ENCODE measurements at places on chromosomes 4 and X.
A peak's percentile ranks its signal among the peaks of the same experiment; 100 is the strongest.

DNA sequence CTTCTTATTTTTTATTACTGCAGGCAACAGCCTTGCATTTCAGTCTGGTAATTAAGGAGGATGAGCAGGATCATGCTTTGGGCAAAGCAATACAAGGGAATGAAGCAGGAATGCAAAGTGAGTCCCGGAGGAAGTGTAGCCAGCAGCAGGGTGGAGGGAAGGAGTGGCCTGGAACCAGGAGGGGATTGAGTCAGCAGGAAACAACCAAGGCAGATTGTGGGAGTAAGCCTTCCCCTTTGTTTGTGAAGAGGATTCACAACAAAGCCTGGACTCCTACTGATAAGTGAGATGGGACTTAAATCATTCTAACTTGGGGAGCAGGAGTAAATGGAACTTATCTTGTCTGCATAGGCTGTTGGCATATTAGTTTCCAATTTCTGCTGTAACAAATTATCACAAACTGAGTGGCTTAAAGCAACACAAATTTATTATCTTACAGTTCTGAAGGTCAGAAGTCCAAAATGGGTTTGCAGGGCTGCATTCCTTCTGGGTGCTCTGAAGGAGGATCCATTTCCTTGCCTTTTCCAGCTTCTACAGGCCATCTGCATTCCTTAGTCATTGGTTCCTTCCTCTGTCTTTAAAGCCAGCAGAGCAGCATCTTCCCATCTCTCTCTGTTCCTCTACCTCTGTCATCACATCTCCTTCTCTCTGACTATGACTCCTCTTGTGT, 93.2 kb upstream of the AP1S2 start:
- no peak for DNase-seq

DNA sequence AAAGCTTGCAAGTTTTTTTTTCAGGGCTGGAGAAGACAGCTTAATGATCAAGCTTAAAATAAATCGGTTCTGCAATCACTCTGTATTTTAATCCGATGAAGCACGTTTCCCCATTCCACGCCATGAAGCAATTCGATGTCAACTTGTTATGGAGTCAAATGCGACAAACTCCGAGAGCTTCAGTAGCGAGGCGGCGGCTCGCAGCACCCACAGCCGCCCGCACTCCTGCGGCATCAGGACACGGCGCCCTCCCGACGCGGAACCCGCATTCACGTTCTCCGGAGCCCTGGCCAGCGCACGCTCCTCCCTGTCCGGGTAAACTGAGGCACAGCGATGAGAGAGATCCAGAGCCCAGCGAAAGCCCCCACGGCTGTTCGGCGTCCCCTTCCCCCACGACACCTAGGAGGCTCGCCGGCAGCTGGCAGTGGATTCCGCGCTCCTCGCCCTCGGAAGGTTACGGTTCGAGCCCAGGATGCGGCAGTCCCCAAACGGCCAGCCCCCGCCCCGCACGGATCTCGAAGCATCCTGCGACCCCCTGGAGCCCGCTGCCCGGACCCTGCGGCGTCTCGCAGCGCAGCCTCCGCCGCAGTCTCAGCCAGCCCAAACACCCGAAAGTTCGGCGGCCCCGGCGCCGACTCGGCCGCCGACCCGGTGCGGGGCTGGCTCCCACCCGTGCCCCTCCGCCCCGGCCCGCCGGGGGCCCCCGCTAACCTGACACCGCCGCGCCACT, 507 bp downstream of the MFAP3L start:
- DNase-seq: peak; percentile 11

DNA sequence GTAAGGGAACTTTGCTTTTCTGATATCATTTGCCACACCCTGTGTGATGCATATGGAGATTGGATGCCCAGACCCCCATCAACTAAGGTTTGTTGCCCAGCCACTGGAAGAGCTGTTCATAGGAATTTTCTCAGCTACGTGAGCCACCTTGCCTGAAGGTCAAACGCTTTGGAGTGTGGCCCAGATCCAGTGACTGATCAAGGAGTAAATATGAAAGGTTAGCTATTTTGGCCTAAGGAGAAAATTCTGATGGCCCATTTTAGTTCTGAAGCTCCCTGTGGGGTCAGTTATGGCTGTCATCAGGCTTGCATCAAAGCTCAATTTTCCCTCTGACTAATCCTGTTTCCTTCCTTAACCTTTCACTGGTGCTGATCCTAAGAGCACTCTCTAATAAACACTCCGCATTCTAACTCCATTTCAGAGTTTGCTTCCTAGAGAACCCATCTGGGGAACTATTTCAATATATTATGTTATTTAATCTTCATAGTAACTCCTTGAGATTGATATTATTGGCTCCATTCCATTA, 407.7 kb downstream of the SPRY1 start:
- DNase-seq: no peak

- DNase-seq: no peak
These were observed 77.9 kb upstream of the DKK2 start for GRCh38 chr4:107114059-107114458.

GRCh38 chrX:121216641-121217374, 169.4 kb downstream of the GLUD2 start:
- DNase-seq: no peak

GRCh38 chr4:169437299-169438047, 166.7 kb upstream of the SH3RF1 start:
- no peak for DNase-seq

DNA sequence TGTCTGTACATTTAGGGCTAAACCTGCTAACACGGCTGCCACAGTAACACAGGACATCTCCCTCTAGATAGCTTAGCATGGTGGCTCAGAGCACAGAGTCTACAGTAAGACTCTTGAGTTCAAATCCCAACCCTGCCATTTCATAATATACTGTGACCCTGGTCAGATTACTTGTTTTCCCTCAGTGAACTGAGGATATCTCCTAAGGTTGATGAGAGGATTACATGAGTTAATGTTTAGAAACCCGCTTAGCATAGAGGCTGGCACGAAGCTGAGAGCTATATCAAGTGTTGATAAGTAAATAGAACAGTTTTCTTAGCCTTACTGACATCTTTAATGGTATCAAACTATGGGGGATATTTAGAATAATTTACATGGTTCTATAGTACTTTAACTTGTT, 37.2 kb downstream of the CASP3 start:
- no peak for DNase-seq

GRCh38 chrX:54978448-54978847, 15.5 kb downstream of the PFKFB1 start:
- no peak for DNase-seq

DNA sequence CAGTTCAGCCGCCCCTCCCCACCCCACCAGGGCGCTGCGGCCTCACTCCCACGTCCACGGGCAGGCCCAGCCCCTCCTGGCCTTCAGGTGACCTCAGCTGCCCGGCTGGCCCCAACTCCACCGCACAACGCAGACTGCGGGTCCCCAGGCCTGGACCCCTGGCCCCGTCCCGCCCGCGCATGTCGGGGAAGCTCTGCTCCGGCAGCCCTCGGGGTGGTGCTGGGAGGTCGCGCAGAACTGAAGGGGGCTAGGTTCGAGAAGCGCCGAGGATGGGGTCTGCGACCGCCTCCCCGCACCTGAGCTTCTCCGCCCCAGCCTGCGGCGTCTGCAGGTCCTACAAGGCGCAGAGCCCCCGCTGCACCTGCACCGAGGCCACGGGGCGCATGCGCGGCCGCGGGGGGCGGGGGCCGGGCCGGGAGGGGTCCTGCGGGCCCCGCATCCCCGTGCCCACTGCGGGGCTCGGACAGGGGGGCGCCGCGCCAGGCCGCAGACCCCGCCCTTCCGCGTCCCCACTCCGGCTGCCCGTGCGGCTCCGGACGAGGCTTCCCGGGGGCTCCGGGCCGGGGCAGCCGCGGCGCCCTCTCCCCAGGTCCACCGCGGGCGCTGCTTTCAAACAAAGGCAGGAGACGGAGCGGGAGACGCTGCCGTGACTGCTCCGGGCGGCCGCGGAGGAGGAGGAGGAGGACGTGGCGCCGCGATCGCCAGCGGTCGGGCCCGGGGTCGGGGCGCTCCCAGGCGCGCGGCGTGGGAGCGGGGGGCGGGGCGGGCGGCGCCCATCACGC, 672 bp upstream of the NAT8L start:
- no peak for DNase-seq

GRCh38 chrX:77433001-77433400, 14.2 kb upstream of the FGF16 start:
- no peak for DNase-seq

GRCh38 chrX:84907324-84907968, 96.2 kb upstream of the APOOL start:
- no peak for DNase-seq

DNA sequence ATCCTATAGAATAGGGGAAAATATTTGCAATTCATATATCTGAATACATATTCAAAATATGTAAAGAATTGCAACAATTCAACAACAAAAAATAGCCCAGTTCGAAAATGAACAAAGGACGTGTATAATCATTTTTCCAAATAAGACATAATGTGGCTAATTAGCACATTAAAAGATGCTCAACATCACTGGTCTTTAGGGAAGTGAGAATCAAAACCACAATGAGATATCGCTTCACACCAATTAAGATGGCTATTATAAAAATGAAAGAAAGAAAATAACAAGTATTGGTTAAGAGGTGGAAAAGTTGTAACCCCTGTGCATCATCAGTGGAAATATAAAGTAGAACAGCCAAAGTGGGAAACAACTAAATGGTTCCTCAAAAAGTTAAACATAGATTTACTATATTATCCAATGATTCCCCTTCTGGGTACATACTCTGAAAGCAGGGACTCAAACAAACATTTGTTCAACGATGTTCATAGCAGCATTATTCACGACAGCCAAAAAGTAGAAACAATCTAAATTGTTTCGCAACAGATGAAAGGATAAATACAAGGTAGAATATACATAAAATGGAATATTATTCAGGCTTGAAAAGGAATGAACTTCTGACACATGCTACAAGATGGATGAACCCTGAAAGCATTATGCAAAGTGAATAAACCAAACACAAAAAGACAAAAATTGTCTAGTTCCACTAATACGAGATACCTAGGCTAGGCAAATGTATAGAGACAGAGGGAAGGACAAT, 12.7 kb downstream of the FAM13A start:
- no peak for DNase-seq

DNA sequence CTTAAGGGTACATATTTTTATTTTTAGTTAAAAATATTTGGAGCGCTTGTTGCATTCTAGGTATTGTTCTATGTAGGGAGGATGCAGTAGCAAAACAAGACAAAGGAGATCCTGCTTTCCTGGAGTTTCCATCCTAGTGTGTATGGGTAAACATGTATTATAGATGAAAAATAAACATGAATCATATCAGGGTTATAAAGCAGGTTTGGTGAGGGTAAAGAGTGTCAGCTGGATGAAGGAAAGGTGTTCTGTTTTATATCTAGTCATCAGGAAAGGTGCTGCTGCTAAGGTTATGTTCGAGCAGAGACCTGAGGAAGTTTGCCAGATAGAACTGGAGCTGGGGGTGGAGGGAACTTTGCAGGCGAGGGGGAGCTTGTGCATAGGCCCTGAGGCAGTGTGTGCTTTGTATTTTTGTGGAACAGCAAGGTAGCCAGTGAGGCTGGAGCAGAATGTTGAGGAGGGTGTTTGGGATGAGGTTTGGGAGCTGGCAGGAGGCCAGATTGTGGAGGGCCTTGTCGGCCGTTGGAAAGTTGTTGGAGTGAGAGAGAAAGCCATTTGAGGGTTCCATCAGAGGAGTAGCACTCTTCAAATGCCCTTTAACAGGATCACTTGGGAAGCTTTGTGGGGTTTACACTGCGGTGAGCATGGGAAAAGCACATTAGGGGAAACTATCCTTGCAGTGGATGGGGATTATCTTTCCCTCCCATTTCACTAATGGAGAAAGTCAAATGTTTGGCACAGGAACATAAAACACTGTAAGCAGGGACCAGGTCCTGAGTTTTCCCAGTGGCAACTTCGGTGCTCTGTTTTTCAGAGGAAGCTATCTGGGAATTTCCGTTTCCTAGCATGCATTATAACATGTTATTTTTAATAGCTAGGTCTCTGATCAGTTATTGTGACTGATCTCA, 35.9 kb downstream of the AFF1 start:
- DNase-seq: no peak

All from immature natural killer cell (primary cell).